Effector memory CD8-positive, alpha-beta T cell (primary cell): ENCODE measurements at places on chromosomes 1 and 21.

GRCh38 chr1:170214117-170215032 is 68.6 kb downstream of the NTMT2 start:
- DNase-seq, result no peak

DNA sequence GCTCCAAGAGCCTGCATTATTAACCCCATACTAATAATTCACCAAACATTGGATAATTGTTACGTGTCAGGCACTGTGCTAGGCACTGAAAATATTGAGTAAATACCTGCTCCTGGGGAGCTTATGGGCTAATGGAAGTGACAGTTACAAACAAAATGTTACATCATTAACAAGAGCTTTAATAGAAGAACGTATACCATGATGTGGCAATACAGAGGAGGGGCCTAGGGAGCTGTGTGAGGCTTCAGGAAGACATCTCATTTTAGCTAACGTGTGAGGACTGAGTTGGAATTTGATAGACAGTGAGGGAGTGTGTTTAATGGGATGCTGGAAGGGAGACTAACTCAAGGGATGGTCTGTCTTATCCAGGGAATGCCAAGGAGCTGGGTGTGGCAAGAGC is 16.5 kb upstream of the TSPAN2 start:
- DNase-seq, result no peak

DNA sequence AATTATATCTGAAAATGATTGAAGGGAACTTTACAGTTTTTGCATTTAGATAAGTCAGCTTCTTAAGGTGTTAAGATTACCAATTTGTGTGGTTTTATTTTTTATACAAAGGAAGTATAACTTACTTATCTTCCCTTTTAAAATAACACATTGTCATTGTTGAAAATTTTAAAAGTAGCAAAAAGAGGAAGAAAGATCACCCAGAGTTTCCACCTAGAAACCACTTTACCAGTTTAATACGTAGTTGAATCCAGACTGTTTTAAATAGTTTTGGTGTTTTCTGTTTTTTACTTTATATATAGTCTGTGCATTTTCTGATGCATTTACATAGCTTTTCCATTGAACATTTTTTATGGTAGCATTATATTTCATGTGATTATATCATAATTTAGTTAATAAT is 6.1 kb downstream of the CCDC18 start:
- no peak for DNase-seq

DNA sequence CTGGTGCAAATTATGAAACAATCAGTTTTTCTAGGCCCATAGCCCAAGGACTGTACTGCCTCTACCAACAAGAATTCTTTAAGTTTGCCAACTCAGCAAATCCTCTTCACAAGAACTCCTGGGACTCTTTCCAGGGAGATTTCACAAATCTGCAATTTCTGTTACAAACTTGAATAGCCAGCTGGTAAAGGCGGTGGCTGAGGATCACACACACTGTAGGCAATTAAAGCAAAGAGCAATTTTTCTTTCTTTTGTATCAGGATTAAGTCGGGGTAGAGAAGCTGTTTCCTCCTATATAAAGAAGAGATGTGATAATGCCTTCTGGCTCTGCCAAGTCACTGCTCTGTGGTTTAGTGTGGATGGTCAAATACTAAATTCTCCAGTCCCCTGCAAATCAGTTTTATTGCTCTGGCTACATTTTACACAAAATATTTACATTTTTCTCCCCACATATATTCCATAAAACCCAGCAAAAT is 1.7 kb downstream of the ALDH9A1 start:
- no peak for DNase-seq

GRCh38 chr1:171640225-171640624 is 12.3 kb downstream of the MYOC start:
- DNase-seq, result no peak

DNA sequence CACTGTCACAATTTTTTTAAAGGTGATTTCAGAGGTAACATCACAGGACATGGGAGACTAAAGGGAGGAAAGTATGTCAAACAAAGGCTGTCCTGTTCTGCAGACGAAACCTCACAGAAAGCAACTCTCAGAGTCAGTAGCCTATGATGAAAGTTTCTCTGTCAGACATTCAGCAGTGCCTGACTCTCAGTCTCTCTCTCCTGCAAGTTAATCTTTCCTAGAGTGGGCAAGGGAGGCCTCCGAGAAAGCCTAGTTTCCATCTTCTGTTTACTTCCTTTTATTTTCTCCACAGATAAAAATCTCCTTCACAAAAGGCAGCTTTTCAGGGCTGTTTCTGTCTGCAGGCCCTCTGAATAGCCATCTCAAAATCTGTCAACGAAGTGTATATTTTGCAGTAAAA is 24.9 kb upstream of the FMO2 start:
- DNase-seq, result no peak

DNA sequence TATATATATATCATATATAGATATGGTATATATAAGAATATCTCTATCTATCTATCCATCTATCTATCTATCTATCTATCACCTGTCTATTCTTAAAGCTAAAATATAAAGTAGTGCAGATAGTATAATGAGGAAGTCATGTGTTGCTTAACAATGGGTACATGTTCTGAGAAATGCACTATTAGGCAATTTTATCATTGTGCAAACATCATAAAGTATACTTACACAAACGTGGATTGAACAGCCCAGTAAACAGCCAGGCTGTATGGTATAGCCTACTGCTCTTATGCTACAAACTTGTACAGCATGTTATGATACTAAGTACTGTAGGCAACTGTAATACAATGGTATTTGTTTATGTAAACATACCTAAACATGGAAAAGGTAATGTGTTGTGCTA is 621.0 kb upstream of the NCAM2 start:
- no peak for DNase-seq

GRCh38 chr1:164983023-164983650 is 373.4 kb downstream of the LMX1A start:
- DNase-seq, result no peak

DNA sequence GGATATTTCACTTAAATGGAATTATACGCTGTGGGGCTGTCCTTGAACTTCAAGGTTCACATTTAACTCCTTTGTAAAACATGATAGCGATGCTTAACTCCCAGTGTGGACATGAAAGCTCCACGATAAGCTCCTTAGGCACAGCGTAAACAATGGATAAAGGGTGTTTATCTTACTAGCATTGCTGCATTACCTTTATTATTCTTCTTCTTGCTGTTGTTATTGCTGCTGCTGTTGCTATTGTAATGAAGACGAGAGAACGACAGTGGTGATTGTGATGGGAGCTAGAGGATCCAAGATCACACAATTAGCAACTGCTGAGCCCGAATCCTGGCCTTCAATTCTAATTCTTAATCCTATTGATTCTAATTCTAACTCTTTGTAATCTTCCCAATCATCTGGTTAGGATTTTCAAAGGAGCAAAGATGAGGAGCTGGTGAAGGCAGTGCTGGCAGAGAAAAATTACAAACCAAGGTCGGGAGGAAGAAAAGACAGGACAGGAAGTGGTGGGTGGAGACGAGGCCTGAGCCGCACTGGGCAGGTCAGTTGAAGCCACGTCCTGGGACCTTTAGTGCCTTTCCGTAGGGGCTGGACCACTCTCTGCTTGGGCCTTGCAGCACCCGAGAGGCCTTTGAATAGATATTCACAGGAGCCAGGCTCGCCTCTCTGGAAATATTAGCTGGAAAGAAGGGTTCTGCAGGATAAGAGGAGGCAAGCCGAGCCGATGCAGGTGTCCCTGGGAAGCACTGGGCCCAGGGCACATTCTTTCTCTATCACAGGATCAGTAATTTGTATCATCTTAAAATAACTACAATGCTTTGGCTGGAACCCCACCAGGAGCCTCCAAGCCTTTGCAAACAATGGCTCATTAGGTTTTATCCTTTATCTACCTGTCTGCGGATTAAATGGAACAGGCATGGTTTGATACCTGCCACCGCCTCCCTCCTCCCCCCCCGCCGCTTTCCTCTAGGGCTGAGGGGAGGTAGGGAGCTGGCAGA is 571.6 kb downstream of the AJAP1 start:
- no peak for DNase-seq

- no peak for DNase-seq
These were observed 399.4 kb downstream of the SMYD3 start for GRCh38 chr1:246107516-246108277.

GRCh38 chr1:3910857-3911845 is 11.1 kb upstream of the C1orf174 start:
- DNase-seq, result peak; percentile 68

- peak; percentile 14 for DNase-seq
These were observed 14.8 kb upstream of the METTL18 start for GRCh38 chr1:169809370-169810095.

- no peak for DNase-seq
These were observed 360.3 kb downstream of the NTNG1 start for GRCh38 chr1:107501081-107501605.

DNA sequence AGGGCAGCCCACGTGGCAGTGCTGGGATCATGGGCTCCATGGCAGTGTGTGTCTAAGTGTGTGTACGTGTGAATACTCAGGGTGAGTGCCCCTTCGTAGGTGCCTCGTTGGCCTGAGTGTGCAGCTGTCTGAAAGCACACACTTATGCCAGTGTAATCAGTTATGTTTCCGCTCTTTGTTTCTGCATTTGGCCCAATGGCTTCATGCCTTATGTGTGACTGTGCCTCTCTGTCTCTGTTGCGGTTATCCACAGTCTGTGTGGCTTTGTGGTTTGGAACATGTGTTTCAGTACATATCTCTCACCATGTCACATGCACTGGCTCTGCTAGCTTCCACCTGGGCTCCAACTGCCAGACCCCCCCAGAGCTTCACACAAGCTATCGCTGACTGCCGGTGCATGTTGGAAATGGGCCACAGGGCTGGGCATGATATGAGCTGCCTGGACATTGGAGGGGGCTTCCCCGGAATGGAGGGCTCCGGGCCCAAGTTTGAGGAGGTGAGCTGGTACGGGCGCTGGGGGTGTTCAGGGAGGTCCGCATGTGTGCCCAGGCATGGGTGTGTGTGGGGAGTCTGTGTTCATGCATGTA is 70.3 kb upstream of the TINAGL1 start:
- DNase-seq, result no peak

- DNase-seq, result no peak
These were observed 2.1 kb downstream of the FBLIM1 start for GRCh38 chr1:15760520-15761211.

GRCh38 chr1:112054510-112054909 is 65.0 kb upstream of the KCND3 start:
- no peak for DNase-seq

DNA sequence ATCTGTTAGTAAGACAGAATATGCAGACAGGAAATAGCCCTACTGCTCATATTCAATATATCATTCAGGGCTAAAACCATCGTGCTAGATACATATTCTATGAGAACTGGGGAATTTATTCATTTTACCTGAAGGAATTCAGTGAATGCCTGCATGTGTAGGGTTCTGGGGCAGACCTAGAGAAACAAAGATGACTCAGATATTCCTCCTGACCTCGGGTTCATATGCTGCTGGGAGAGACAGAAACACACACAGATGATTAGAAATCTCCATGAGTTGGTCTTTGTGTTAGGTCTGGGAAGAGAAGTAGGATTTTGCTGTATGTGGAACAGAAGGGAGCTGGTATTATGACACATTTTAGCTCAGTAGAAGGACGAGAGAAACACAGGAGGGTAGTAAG is 176.5 kb upstream of the ST6GALNAC5 start:
- DNase-seq, result no peak

DNA sequence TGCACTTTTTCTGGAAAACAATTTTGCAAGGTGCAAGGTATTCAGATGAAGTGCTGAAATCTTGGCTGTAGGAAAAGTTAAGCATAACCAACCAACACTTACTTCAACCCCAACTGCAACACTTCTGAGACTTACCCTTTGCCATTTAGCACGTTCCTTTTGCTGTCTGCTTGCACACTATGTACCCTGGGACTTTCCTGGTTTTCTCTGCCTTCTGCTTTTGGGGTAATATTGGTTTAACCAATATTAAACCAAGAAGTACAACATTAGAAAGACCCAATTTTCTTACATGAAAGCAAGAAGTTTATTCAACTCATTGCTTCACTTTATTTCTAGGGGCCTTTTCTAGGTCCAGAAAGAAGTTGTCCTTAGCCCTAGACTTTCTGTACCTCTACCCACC is 193.0 kb downstream of the HLX start:
- DNase-seq, result no peak
